Substantia nigra (tissue), 51 donors: ENCODE measurements at places on chromosomes 11 and 22.

DNA sequence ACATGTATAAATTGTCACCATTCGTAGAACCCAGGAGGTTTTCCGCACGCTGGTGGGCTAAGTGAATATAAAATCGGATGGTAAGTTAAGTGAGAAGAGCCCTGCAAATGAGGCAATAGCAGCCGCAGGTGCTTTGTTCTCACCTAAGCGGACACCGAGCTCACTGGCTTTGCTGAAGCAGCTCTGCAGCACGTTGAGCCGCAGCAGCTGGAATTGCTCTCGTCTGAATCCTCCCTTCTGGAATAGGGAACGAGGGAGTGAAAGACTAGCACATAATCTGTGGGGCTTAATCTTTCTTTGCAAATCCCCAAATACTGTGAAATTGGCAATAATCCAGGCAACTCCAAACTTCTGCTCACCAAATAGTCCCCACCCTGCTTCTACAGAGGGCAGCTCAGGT lies 488.1 kb downstream of the NTM start:
- no peak for DNase-seq

DNA sequence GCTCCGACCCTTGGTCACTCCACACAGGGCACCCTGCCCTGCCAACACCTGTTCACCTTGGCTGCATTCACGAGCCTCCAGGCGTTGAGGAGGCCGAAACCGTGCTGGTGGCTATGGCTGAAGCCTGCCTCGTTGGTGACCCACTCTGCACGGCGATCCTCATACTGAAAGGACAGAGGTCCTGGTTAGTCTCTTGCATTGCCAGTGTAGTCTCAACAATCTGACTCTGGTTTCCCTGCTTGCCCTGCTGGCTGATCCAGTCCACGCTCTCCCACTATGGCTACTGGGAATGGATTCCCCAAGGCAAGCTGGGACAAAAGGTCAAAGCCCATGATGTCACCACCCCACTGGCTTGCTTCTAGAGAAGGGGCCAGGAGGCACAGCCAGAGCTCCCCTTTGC lies 12.9 kb downstream of the PCSK7 start:
- no peak for DNase-seq

DNA sequence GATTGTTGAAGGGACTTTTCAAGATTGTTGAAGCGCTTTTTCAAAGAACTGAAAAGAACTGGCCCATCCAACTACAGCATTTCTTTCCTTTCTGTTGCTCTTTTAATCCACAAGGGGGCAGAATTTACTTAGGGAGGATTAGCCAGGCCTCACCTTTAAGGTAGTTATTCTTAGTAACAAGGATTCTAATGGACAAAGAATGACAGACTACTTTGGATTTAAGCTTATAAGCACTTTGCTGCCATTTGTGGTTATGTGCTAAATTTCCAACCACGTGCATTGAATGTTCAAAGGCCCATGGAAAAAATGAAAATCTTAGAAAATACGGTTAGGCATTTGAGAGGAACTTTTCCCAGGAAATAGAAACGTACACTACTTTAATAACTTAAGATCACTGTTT lies 49.5 kb upstream of the HSPA8 start:
- no peak for DNase-seq

GRCh38 chr11:6027501-6027900 lies 3.1 kb downstream of the OR56A1 start:
- DNase-seq = no peak

GRCh38 chr11:122509091-122509490 lies 146.4 kb upstream of the UBASH3B start:
- DNase-seq = no peak

GRCh38 chr11:57777969-57778317 lies 16.3 kb downstream of the CTNND1 start:
- no peak for DNase-seq

GRCh38 chr11:111115890-111116289 lies 129.6 kb upstream of the POU2AF2 start:
- DNase-seq = no peak

- no peak for DNase-seq
Observed at GRCh38 chr22:29055192-29055830, 6.3 kb downstream of the C22orf31 start.

GRCh38 chr11:6320411-6321155 lies at the start of gene CAVIN3:
CAVIN3 (minus strand) TSS chr11:6320501; CDS start chr11:6320476, 25 bp downstream.
- no peak for DNase-seq

- no peak for DNase-seq
Observed at GRCh38 chr22:47615051-47615450, 852.6 kb downstream of the TBC1D22A start.
